ENCODE measurements at places on chromosomes 16 and 17.
A peak's percentile ranks its signal among the peaks of the same experiment; 100 is the strongest.

GRCh38 chr17:6514371-6514770 lies 42.0 kb downstream of the PITPNM3 start:
- no peak for DNase-seq

DNA sequence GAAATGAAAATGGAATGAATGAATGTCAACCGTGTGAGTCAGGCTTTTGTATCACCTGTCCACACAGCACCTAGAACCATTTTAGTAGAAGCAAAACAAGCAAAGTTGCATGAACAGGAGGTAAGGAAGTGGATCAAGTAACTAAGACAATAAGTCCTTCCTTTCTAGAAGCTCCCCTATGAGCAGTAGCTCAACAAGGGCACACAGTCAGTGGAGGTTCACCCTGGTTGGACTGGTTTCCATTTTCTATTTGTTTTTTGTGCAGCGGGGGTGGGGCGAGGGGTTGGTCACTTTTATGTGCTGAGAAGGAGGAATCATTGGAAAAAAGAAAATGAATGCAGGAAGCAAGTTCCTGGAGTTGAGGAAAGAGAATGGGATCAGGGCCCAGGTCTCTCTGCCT lies 4.0 kb upstream of the HSBP1 start:
- DNase-seq = no peak

DNA sequence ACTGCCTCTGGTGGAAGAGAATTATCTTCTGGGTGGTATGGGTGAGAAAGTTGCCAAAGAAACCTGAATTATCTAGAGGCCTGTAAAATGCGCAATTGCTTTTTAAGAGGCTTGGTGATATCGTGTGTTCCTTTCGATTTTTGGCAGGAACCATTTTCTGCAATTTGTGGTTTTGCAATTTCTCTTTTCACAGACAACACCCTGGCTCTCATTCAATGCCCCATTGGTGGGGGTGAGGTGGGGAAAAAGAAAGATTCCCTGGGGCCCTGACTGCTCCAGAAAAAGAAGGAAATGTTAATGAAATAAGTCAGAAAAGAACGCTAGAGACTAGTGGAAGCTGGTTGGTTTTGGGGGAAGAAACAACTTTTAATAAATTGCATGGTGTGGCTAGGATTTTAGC lies 77.4 kb downstream of the ANKFN1 start:
- no peak for DNase-seq

- DNase-seq = no peak
Measured at GRCh38 chr16:66289051-66289680, 77.3 kb upstream of the CDH5 start.

- no peak for DNase-seq
Measured at GRCh38 chr16:12775656-12776236, 27.9 kb downstream of the CPPED1 start.

DNA sequence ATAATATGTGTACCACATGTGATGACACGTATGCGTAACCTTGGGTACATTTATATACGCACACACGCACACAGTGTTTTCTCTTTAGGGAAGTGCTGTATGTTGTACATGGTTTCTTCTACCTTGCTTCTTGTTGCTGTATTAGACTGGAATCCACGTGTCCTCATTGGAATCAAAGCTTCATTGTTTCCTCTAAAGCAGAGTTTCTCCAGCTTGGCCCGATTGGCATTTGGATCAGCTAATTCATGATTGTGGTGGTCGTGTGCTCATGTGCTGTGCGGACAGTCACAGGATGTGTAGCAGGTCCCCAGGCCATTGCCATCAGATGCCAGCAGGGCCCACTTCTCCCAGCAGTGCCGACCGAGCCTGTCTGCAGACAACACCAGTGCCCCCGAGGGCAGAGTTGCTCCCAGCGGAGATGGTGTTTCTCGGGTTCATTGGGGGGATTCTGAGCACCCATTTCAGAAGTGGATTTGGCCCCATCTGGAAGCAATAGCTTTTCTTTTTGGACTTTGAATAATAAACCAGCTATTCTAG lies 148.4 kb downstream of the RPTOR start:
- DNase-seq = no peak

DNA sequence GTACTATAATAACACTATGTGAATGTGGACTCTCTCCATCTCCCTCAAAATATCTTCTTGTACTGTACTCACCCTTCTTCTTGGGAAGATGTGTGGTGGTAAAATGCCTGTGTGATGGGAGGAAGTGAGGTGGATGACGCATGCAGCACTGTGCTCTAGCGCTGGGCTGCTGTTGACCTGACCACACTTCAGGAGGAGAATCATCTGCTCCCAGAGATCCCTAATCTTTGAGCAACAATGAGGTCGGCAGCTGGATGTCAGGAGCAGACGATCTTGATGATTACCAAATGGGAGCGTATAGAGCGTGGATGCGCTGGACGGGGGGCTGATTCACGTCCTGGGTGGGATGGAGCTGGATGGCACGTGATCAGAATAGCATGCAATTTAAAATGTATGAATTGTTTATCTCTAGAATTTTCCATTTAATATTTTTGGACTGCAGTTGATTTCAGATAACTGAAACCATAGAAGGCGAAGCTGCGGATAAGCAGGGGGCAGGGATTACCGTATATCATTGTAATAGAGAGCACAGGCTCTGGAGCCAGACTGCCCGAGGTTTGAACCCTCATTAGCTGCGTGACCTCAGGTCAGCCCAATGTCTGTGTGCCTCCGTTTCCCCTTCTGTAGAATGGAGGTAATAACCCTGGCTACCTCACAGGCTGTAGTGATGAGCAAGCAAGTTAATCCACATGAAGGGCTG lies 23.7 kb upstream of the CYLD start:
- no peak for DNase-seq

DNA sequence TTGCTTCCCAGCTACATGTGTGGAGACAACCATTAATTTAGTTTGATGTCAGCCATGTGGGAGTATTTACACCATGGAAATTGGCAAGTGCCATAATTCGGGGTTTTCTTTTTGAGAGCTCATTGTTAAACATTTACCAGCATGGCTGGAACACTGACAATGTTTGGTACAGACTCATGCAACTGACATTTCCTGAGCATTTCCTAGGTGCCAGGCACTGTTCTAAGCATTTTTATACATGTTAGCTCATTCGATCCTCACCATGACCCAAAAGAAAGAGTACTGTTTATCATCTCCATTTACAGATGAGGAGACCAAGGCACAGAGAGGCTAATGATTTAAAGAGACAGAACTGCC lies 86.9 kb downstream of the FOXL1 start:
- DNase-seq = no peak

GRCh38 chr17:1467898-1468492 lies 12.0 kb upstream of the CRK start:
- no peak for DNase-seq

- DNase-seq = peak; percentile 87
Measured at GRCh38 chr17:74190807-74191406, 12.6 kb upstream of the RPL38 start.

DNA sequence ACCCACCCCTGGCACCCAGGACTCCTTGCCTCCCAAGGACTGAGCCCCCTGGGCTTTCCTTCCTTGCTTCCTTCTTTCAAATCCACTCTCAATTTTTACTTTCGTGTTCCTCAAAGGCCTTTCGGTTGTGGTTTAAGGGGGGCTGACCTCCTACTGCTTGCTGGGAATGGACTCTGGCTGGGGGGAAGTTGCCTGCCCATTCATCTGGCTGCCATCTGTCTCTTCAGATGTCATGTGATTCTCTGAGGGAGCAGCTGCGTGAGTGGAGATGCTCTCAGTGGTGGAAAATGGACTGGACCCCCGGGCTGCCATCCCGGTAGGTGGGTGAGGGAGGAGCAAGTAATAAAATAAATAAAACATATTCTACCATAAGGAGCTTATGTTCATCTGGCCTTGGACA lies 93.8 kb upstream of the RPRML start:
- peak; percentile 71 for DNase-seq

GRCh38 chr17:49472527-49472926 lies 22.6 kb upstream of the NGFR start:
- no peak for DNase-seq

GRCh38 chr16:5900046-5900445 lies 802.5 kb upstream of the EEF2KMT start:
- no peak for DNase-seq

GRCh38 chr16:906296-906695 lies 64.5 kb downstream of the LMF1 start:
- no peak for DNase-seq

- DNase-seq = peak; percentile 68
Measured at GRCh38 chr17:36544044-36544306, 744 bp upstream of the GGNBP2 start.

- peak; percentile 41 for DNase-seq
Measured at GRCh38 chr16:54928411-54929089, 2.1 kb upstream of the IRX5 start.

- DNase-seq = peak; percentile 9
Measured at GRCh38 chr16:78996790-78997189, 603.7 kb downstream of the MAF start.

GRCh38 chr16:56373003-56373402 lies 52.3 kb downstream of the AMFR start:
- no peak for DNase-seq

DNA sequence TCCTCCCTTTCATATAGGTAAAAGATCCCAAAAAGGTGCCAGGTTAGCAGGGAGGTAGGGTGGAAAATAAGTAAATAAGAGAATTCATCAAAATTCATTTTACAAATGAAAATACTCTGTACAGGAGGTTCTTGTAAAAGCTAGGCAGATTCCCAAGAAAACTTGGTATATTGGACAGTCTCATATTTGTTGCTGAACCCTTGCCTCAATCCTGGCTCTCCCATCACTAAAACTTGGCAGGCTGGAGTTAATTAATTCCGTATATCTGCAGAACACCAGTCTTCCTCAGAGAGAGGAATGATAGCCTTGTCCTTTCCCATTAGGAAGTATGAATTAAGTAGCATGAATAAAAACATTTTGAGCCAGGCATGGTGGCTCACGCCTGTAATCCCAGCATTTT lies 66.2 kb upstream of the MTMR4 start:
- no peak for DNase-seq

Measured in NCI-H82 (cell line).